Fibroblast of skin of right biceps (primary cell): ENCODE measurements at places on chromosomes 2 and 18.
A peak's percentile ranks its signal among the peaks of the same experiment; 100 is the strongest.

DNA sequence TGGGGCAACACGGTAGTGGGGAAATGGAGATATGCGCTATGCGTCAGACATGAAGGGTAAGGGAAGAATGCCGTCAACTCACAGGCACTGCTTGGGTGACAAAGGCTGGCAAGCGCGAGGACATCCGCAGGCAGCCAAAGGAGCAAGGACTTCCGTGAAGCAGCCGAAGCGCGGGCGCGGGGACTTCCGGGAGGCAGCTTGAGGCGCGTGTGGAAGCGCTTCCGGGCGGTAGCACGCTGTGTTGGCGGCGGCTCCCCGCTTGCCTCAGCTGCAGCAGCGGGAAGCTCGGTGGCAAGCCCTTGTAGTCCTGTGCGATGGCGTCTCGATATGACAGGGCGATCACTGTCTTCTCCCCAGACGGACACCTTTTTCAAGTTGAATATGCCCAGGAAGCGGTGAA is at the start of gene PSMA8:
TSS of gene PSMA8 (plus strand) at position 218 of the 400 bp plus-strand sequence. CDS start at position 315, 97 bp downstream.
- no peak for DNase-seq

- DNase-seq, result no peak
Observed at GRCh38 chr2:3529316-3530025, 10.1 kb upstream of the ADI1 start.

- no peak for DNase-seq
Observed at GRCh38 chr18:9796011-9796410, 87.9 kb downstream of the RAB31 start.

- no peak for DNase-seq
Observed at GRCh38 chr18:36546876-36547275, 249.4 kb downstream of the FHOD3 start.

DNA sequence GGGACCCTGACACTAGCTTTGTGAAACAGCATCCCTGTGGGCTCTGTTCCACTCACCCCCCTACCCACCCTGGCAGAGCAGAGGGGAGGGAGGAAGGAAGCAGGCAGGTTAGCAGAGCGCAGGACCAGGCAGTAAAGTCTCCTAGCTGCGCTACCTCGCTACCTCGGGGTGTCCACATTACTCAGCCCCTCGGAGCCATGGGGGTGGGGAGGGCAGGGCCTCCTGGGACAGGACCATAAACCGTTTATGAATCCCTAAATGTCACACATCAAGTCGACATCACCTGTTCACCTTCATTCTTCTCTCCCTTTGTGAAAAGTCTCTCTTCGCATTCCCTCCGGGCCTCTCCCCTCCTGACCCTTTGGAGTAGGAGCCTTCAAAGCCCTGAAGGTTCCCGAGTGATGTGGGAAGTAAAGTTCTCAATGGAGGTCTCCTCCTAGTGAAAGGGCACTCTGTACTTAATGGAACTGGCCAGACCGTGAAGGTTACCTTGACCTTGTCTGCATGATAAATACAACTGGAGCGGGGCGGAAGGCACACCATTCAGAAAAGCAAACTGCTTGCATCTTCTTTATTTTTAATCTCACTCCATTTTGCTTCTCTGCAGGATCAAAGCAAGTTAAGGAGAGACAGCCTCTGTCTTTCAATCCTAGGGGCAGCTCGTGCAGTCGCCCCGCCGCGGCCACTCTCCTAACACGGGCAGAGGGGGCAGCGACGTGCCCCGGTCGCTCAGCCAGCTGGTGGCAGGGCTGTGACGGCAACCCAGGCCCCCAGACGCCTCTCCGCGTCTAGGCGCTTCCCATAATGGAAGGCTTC is 23.7 kb upstream of the SMAD7 start:
- DNase-seq, result no peak

GRCh38 chr2:148819019-148819585 is 55.9 kb upstream of the KIF5C start:
- no peak for DNase-seq

- no peak for DNase-seq
Observed at GRCh38 chr2:220940646-220941045, 631.5 kb downstream of the EPHA4 start.

DNA sequence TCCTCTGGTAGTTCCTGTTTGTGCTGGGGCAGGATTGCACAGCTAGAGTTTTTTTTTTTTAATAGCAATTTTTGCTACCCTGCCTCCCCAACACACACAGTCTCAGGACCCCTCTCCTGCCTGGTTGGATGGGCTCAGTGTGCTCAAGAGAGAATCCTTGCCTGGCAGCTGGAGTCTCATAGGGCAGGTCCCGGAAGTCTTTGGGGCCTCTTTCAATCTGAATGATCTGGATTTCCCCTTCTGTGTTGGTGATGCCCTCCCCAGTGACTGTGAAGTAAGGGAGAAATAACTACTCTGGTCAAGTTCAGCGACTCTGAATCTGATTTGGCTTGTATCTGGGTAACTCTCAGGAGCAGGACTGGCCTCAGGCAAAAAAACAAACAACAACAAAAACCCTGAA is 220.6 kb upstream of the LRRTM1 start:
- DNase-seq, result no peak

GRCh38 chr2:29281086-29281915 is 166.1 kb downstream of the CLIP4 start:
- DNase-seq, result peak; percentile 57

DNA sequence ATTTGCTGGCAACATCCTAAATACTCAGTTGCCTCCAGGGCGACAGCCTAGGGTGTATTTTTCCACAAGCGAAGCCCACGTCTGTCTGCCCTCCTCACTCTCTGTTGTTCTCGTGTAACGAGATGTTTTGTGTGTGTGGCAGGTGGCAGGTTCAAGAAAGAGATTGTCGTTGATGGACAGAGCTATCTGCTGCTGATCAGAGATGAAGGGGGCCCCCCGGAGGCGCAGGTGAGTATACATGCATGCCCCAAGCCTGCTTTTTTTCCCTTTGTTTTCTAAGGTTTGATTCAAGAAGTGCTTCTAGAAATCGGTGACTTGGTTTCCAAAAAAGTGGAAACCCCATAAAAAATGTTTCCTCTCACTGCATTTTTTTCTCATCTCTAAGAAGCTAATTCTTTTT is 247.0 kb downstream of the AGAP1 start:
- DNase-seq, result no peak

- peak; percentile 99 for DNase-seq
Observed at GRCh38 chr2:43075054-43075593, 151.3 kb downstream of the ZFP36L2 start.

GRCh38 chr2:30115141-30115980 is 31.4 kb upstream of the YPEL5 start:
- DNase-seq, result peak; percentile 74

GRCh38 chr2:71466301-71467179 is 13.2 kb downstream of the DYSF start:
- peak; percentile 26 for DNase-seq

- DNase-seq, result peak; percentile 80
Observed at GRCh38 chr2:45119038-45119437, 109.8 kb upstream of the SIX2 start.

DNA sequence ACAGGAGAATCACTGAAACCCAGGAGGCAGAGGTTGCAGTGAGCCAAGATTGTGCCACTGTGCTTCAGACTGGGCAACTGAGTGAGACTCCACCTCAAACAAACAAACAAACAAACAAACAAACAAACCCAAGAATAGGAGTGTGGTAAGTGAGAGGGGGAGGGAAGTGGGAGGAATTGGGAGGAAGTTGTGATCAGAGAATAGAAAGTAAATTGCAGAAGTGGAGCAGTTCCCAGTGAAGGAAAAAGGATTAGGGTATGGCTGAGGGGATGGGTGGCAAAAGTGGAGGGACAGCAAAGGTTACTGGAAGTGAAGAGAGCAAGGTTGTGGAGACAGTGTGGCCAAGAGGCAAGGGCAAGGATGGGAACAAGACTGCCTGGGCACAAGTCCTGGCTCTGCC is 41.1 kb upstream of the C1GALT1C1L start:
- no peak for DNase-seq

DNA sequence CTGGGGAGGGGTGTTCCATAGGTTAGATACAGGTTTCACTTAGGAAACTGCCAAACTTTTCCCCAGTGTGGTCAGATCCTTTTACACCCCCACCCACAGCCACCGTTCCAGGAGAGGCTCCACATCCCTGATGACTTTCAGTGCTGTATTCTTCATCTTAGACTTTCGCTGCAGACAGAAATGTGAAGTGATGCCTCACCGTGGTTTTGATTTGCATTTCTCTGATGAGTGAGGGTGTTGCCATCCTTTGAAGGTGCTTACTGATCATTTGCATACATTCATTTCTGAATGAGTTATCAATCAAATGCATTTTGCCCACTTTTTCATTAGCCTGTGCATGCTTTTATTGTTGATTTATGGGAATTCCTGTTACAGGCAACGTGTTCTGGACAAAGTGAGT is 14.9 kb downstream of the COPS9 start:
- DNase-seq, result no peak

DNA sequence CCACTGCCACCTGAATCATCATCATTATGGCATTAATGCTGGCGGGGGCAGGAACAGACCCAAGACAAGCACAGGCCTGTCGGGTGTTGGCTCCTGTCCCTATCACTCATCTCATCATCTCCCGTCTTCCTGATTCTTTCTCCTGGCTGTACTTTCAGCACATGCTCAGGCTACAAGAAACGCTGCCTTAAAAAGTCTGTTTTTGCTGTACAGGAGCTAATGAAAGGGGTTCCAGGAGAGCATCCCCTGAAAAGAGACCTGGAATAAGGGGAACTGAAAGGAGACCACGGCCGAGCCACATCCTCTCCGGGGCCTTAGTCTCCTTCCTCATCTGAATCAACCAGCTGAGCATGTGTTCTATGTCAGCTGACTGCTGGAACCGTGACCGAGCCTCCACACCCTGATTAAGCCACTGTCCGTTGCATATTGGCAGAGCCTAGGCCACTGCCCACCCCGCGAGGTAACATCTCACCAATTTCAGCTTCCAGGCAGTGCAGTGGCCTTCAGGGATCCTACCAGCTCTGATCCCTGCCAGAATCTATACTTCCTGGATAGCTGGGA is 62.6 kb downstream of the DNMT3A start:
- peak; percentile 22 for DNase-seq
